ENCODE measurements at places on chromosomes 11 and 22.

- no peak for DNase-seq
Observed at GRCh38 chr11:66194391-66194790, 74.0 kb upstream of the RAB1B start.

DNA sequence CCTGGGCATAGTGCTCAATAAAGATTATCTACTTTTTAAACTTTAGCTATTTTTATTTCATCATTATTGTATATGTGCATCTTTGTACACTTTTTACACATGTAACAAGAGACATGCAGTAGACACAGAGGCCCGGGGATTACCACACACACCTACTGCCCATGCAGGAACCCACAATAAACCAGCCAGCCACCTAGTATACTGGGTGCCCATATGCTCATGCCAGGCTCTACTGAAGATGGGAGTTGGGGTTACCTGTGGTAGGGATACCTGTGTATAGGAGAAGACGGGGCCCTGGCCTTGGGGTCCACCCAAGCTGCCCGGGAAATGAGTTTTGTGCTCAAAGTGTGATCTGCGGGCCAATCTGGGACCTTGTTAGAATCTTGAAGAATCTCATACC lies 31.2 kb upstream of the P2RY2 start:
- no peak for DNase-seq

- no peak for DNase-seq
Observed at GRCh38 chr11:115364896-115365295, 139.3 kb downstream of the CADM1 start.

DNA sequence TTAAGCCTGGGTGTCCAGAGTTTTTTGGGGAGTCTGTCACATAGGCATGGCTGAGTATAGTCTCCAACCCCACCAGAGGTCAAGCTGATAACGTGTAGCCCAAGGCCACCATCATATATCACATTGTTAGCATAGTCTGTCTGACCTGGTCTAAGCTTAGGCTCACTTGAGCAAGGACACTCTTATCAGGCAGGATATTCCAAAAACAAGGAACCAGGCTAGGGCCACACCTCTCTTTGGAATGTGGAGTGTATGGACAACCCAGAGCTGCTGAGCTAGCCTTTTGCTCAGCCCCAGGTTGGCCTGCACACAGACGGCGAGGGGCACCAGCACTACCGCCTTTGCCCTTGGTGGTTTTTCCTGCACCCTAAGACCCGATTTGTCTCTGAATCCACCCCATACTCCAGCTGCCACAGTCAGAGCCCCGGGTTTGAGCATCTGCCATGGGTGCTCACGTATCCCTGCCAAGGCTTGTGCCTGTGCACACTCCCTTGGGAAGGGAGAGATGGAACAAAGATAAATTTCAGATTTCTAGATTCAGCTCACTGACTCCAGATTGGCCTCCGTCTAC lies 7.2 kb downstream of the SNAP29 start:
- no peak for DNase-seq

DNA sequence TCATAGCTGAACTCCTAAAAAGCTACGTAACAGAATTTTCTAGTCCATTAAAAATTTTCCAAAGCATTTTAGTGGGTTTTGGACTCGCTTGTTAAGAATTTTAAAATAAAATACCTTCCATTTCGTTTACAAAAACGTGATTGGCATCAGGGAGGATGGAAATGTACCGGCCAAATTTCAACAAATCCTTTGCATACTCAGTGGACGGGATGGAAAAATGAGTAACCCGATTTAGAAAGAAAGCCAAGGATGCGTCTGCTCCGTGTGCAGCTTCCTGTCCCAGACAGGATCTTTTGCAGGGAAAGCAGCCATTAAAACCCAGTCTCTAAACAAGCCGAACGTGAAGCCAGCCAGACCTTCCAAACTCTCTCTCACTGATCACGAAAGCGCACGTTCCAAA lies 15.6 kb downstream of the TMEM184B start:
- DNase-seq = no peak

GRCh38 chr11:4926608-4927007 lies 2.5 kb upstream of the OR51G1 start:
- DNase-seq = no peak

- DNase-seq = peak; percentile 89
Observed at GRCh38 chr11:124961972-124962609, 8.1 kb downstream of the CCDC15 start.

GRCh38 chr11:66477263-66478201 lies 2.7 kb upstream of the DPP3 start:
- no peak for DNase-seq

DNA sequence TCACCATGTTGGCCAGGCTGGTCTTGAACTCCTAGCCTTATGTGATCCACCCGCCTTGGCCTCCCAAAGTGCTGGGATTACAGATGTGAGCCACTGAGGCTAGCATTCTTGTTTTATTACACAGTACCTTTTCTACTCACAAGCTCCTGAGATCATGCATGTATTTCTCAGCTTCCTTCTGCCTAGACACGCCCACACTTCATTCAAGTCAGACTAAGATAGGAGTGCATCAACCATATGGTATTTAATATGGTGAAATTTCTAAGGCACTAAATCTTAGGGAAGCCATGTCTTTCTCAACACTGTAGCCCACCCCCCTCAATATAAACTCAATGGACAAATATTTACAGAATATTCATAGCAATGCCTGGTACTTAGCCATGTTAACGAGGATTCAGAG lies 62.1 kb downstream of the SLC25A17 start:
- no peak for DNase-seq

GRCh38 chr22:46105494-46106278 lies 44.6 kb upstream of the PPARA start:
- no peak for DNase-seq

GRCh38 chr11:13294771-13295579 lies 17.4 kb downstream of the BMAL1 start:
- DNase-seq = no peak

DNA sequence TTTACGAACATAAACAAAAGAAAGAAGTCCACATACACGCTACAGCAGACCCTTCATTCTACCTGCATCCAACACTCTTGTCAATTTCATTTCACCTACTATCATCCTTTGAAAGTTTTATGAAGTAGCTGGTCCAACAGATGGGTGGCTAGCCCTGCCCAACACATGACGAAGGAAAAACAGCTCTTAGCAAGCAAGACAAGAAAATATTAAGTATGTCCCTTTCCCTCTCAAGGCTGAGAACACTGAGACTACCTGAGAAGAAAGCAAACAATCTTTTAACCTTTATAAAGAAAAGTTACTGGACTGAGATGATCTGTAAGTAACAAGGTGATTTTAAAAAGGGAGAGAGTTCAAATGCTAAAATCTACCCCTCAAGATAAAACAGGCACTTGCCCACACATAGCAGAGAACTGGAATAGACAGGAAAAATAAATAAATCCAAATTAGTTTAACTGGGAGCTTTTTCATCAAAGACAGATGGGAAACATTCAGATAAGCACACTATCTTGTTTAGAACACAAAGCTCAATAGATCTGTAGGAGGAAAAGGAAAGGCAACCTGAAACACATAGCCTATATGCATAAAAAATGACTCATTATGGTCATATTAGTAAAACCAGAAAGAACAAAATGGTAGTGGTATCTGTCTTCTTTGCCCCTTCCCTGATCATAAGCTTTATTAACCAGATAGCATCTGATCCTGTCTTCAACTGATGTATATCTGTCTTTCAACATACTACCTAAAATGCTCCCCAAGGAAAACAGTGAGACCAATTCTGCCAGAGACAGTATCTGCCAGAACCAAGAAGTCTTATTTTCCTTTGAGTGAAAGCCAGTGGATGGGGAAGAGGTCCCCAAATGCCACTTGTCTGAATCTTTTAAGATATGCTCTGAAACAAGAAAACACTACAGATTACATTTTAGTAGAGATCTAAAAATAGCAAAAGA lies 104.3 kb downstream of the MRTFA start:
- DNase-seq = no peak

DNA sequence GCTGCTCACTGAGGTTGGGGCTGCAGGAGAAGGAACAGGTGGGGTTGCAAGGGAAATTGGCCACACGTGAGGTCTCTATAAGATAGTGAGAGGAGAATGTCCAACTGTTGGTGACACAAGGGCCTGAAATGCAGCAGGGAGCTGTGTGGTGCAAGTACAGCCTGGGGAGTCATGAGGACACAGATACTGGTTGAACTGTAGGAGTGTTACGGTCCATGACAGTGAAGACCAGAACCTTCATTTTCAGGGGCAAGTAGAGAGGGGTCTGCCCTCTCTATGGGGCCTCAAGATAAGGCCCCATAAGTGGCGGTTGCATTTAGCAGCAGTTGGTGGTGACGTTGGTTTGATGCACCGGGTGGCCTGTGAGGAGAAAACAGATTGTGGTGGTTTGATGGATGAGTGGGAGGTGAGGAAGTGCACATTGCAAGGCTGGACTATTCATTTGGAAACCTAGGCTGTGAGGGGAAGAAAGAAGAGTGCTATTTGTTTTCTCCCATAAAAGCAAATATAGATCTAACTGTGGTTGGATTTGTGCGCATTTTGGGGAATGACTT lies 39.4 kb downstream of the MICAL2 start:
- peak; percentile 86 for DNase-seq

DNA sequence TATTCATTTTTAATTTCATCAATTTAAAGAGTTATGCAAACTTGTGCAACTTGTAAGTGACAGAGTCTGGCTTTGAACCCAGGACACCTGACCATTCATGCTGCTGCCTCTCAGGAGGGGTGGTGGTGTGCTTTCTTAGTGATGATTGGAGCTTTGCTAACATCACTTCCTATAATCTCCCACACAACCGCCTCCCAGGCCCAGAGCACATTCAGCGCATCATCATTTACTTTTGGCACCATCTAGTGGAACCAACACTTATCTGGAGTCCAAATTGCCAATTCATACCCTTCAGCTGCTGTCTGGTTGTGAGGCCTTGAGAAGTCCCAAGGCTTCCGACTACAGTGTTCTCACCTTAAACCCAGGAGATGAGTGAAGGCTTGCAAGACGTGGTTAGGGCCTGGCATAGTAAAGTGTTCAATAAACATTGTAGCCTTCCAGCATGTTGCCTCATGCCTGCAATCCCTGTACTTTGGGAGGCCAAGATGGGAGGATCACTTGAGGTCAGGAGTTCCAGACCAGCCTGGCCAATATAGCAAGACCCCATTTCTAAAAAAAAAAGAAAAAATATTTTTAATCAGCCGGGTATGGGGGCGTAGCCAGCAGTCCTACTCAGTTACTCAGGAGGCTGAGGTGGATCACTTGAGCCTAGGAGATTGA lies 1.1 kb upstream of the TTLL1 start:
- peak; percentile 9 for DNase-seq

GRCh38 chr22:46500201-46500600 lies 37.2 kb downstream of the CELSR1 start:
- DNase-seq = no peak

DNA sequence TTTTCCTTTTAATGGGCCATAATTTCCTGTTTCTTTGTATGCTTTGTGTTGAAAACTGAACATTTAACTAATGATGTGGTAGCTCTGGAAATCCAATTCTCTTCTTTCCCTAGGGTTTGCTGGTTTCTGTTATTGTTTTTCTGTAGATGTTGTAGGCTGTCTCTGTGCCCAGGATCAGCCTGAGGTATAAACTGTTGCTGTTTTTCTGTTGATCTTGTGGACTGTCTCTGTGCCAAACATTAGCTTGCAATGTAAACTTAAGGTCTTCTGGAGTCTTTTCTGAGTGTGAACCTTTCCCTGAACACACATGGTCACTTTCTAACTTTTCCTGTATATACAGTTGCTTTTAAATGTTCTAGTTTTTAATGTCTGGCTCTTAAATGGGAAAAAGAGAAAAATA lies 5.9 kb upstream of the TSKU start:
- no peak for DNase-seq

- no peak for DNase-seq
Observed at GRCh38 chr11:112266410-112266778, 5.7 kb upstream of the PLET1 start.

DNA sequence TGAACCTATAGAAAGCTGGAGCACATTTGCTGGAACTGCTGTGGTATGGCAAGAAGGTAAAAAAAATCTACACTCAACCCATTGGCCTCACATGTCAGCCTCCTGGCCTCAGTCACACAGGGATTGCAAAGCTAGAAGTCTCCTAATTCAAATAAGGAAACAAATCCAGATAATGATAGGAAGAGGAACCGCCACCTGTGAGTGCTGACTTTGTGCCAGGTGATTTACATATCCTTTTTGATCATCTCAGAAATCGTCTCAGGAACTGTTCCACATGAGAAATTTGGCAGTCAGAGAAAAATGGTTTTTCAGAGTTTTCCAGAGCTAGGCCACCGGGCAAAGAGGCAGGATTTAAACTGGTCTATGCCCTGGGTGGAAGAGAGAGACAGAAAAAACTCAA lies 986 bp downstream of the NLRP10 start:
- DNase-seq = no peak

GRCh38 chr11:8015753-8016239 lies 28.7 kb downstream of the EIF3F start:
- DNase-seq = no peak

GRCh38 chr22:22770280-22770871 lies 117.2 kb upstream of the IGLL5 start:
- DNase-seq = no peak

DNA sequence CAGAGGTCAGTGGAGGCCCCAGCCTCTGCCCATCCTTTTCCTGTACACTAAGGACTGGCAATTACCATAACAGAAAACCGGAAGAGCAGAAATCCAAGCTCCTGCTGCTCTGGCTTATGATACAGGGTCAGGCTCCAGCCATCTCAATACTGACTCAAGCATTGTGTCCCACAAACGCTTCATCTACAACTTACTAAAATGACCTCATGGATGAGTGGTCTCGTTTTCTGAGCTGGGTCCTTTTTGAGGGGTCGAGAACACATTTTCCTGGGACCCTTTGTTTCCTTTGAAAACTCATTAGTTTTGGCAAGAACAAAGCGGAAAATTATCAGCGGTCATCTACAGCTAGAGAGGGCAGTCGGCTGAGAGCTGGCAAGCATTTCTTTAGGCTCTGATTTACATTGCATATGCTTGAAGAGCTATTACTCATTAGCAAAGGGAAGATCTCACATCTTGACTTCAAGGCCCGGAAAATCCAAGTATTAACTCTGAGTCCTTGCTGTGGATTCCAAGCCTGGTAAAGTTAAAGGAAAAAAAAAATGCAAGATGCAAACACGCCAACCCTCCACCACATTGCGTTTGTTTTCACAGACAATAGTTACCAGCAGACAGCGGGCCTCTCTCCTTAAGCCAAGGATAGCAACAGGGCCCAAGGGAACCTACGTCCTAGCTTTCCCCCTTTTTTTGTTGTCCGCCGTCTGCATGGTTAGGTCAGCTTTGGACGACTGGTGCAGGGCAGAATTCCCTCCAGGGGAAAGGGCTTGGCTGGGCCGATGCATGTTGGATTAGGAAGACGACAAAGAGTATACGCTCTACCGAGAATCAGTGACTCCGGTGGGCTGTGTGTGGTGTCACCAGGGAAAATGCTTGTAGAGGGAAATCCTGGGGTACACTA lies 1.8 kb downstream of the TESMIN start:
- DNase-seq = no peak

Data from hematopoietic multipotent progenitor cell (in vitro differentiated cells).